ENCODE measurements at places on chromosomes 3 and 15.

DNA sequence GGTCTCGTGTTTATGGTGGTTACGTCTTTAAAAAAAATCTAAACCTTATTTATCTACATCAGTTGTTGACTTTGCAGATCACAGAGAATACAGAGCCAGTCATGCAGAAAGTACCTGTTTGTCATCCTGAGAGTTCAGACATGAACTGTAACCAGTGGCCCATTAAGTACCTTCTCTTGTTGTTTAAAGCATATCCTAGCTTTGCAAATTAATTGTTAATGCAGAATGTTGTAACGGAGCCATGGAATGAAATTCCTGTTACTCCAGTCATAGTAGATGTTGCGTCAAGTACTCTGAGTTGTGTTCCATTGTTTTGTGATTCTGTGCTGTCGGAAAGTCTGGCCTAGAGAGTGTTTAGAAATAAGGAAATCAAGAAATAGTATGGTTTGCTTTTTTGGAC is 205.2 kb downstream of the RBMS3 start:
- no peak for DNase-seq

DNA sequence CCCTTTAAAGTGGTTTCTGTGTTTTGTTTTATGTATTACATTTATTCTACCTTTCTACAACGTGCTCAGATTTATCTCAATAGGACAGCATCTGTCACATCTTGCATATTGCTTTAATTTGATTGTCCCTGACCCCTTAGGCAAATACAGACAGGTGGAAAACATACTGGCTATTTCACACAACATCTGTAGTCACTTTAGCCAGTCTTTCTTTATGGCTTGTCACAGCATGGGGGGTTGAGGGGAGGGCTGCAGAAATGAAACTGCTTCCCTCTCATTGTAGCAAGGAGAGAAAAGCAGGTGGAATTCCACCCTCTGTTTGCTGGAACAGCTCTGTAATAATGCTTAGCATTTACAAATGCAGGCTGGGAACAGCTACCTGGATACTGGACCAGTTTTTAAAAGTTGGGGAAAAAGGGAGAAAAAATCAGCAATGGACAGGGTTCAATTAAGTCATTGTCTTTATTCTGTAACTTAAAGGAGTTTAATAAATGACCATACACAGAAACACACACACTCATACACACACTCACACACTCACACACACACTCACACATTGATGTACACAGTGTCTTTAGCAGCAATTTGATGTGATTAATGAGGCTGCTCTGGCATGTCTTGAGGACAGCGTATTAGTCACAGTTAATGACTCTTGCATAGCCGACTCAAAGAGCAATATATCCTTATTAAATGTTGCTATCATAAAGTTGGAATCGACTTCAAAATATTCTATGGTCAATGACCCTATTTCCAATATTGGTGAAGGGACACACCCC is 283.7 kb upstream of the GBE1 start:
- DNase-seq, result no peak

GRCh38 chr3:155747946-155748290 is 3.0 kb upstream of the PLCH1 start:
- DNase-seq, result no peak

DNA sequence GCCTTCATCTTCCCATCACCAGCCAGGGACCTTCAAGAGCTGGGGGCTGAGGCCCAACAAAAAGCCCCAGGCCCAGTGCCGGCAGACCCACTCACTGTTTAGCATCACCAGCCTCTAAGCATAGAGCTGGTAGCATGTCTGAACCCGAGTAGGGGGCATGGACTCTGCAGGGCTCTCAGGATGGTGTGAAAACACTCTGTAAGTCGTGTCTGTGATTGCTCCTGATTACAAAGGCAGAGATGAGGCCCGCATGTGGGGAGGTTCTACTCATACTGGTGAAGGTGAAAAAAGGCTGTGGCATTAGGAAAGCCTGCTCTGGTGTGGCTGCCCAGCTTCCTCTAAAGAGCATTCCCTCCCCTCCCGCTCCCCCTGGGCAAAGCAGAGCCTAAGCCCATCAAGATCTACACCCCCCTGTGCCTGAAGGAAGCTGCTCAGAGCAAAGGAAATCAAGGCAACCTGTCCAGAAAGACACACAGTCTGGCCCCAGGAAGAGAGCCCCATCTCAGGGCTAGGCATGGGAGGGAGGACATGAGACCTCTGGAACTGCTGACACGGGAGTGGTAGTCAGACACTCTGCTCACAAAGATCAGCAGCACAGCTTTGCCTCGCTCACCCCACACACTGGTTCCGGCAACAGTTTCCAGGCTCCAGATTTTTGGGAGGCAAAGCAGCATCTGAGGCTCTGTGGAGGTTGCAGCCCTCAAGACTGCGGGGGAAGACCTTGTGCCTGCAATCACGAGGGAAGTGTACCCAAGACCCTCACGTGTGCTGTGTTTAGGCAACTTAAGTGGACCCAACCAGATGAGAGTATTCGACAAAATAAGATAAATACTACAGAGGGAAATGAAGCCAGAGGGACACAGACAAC is 36.7 kb downstream of the CCDC12 start:
- DNase-seq, result no peak

GRCh38 chr3:13113346-13114330 is 40.4 kb upstream of the IQSEC1 start:
- DNase-seq, result no peak
